Fibroblast of pulmonary artery (primary cell): ENCODE measurements at places on chromosomes 4 and X.

GRCh38 chr4:34250562-34250961 lies 1993.8 kb downstream of the ARAP2 start:
- DNase-seq = peak; percentile 86

- DNase-seq = no peak
Measured at GRCh38 chr4:5816101-5816500, 76.8 kb downstream of the CRMP1 start.

DNA sequence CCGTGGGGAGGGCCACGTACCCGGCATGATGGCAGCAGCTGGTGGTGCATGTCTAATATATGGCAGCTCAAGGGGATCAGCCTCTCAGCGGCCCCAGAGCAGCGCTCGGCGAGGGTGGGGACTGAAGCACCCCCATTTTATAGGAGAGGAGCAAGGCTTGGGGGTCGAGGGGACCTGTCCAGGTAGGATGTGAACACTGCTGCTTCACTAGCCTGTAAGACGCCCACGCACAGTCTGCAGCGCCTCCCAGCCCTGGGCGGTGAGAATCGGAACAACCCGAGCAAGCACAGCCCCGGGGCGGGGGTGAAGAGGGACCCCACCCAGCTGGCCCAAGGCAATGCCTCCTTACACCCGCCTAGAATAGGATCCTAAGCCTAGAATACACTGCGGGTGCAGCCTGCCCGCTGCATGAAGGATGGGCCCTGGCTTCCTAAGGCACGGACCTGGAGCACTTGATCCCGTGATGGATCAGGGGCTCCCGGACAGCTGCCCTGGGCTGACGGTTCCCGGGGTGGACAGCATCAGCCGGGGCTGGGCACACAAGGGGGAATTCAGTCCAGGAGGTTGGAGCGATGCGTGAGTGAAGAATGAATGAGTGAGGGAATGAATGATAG lies 17.6 kb downstream of the ADRA2C start:
- DNase-seq = no peak

GRCh38 chrX:69365349-69365748 lies 138.8 kb upstream of the NALF2 start:
- DNase-seq = no peak

DNA sequence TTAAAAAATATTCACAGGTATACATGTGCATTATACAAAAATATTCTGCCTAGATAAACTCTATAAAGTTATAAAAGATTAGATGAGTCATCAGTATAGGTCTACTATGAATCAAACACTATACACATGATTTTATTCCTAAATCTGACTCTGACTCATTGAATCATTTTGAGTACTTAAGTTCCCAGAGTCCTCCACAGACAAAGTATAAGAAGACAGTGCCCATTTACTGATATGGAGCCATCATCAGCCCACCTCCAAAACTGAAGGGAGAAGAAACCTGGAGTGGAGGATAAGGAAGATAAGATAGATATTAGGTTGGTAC lies 28.7 kb upstream of the ANTXR2 start:
- no peak for DNase-seq

- peak; percentile 97 for DNase-seq
Measured at GRCh38 chr4:118765399-118765798, 70.5 kb downstream of the SEC24D start.

DNA sequence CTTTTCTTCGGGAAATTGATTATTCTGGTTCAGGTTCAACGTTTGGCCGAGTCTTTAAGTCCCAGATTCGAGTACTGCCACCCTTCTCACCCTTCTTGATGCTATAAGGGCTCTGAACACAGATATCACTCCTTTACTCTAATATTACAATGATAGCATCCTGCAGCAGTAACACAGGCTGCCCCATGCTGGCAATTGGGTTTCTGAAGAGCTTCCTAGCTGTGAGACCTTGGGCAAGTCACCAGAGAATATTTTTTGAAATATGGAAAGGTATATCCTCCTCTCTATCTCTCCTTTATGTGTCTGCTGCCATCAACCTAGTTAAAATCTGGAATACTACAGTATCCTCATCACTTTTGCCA lies 297 bp upstream of the MTMR8 start:
- DNase-seq = no peak

DNA sequence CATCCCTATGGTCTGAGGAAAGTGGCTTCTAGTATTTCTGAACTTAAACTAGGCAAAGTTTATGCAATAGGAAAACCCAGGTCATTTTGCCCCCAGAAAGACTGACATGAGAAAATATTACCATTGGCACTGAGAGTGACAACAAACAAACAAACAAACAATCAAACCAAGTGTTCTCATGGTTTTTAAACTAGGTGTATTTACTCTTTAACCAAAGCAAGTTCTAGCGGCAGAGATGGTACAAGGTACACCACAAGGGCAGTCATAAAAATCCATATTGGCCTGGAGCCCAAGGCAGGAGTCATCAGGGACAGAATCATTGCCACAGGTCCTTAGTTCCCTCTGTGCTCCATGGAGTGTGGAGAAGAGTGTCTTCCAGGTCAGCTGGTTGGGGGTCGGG lies 26.0 kb upstream of the ENPEP start:
- no peak for DNase-seq

- DNase-seq = no peak
Measured at GRCh38 chr4:14152834-14153519, 525.5 kb upstream of the BOD1L1 start.
